Effector memory CD8-positive, alpha-beta T cell (primary cell): ENCODE measurements at places on chromosomes 6 and 20.

GRCh38 chr6:107334026-107334425 is 125.3 kb downstream of the PDSS2 start:
- DNase-seq, result no peak

DNA sequence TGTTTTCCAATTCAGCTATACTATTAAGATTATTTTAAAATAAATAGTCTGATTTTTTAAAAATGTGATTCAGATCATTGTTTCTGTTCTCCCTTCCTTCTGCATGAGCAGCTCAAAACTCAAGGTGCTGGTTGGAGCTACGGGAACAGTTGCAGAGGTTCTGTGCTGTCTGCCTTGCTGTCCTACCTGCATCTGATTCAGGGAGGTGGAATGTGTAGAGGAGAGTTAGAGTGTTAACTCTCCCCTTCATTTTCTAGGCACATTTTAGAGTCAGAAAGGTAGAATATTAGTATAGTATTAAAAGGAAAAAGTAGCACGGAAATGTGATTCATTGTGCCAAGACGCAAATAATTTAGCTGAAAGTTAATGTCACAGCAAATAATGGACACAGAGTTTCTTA is 188.1 kb upstream of the SLC35B3 start:
- no peak for DNase-seq

DNA sequence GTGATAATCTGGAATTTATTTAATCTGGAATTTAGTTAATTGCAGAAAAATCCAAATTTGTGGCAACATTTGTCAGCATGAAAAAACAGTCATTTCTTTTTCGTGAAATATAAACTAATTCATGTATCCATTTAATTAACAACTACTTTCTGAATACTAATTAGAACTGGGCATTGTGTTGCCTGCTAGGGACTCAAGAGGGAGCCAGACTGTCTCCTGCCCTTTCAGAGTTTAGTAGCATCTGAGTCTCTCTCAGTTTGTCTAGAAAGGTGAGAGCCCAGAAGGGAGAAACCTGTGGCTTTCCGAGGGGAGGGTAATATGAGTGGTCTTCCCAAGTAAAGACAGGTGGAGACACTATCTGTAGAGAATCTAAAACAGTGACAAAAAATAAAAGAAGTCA is 210.9 kb upstream of the HDDC2 start:
- no peak for DNase-seq

GRCh38 chr6:35954333-35954732 is 33.4 kb upstream of the SRPK1 start:
- no peak for DNase-seq

GRCh38 chr20:37882961-37883712 is 19.8 kb upstream of the VSTM2L start:
- no peak for DNase-seq

DNA sequence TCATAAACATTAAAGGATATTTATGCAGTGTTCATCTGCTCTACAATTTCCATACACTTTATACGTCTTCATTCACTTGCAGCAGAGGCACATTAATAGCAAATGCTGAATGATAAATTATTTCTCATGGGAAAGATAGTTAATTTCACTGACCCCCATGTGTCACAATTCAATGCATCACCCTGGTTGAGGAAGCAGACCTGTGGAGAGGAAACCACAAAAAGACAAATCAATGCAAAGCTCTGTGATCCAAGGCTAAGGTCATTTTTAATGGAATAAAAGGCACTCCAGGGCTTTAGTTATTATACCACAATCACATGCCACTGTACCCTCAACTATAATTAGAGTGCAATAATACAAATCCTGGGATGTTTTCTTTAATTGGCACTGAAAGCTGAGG is 40.3 kb upstream of the TENT5A start:
- no peak for DNase-seq

- DNase-seq, result no peak
These were observed 15.5 kb upstream of the BCAS1 start for GRCh38 chr20:54085910-54086309.

- DNase-seq, result no peak
These were observed 98.8 kb upstream of the NXT1 start for GRCh38 chr20:23251779-23252178.

GRCh38 chr6:106882601-106883518 is 91.7 kb downstream of the CD24 start:
- DNase-seq, result no peak

DNA sequence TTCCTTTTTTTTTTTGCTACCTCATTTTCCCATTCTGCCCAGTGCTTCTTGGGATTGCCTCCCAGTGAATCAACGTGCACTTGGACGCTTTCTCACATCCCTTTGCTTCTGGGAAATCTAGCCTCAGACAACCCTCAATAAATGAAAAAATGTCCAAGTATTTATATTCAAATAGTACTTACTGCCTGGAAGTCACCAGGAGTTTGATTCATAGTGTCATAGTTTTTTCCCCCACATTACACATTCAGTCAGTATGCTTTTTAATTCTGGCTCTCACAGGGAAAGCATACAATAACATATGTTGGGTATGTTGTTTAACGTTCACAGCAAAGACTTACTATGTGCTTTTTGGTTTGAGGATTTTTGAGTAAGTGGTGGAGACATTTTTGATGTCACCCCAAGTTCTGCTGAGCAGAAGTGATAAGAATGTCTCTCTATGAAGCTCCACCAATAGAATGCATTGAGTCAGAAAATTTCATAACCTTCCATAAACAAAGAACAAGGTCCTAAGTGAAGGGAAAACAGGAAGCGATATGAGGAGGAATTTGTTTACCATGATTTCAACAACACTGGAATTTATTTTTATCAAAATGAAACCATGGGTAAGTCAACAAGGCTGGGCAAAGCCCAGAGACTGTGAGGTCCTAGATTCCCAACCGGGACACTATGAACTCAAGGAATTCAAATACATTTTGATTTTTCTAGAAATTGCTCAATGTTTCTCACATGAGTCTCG is 301.2 kb upstream of the BMP2 start:
- no peak for DNase-seq

- DNase-seq, result no peak
These were observed 149.9 kb downstream of the RPS12 start for GRCh38 chr6:132964101-132964867.

DNA sequence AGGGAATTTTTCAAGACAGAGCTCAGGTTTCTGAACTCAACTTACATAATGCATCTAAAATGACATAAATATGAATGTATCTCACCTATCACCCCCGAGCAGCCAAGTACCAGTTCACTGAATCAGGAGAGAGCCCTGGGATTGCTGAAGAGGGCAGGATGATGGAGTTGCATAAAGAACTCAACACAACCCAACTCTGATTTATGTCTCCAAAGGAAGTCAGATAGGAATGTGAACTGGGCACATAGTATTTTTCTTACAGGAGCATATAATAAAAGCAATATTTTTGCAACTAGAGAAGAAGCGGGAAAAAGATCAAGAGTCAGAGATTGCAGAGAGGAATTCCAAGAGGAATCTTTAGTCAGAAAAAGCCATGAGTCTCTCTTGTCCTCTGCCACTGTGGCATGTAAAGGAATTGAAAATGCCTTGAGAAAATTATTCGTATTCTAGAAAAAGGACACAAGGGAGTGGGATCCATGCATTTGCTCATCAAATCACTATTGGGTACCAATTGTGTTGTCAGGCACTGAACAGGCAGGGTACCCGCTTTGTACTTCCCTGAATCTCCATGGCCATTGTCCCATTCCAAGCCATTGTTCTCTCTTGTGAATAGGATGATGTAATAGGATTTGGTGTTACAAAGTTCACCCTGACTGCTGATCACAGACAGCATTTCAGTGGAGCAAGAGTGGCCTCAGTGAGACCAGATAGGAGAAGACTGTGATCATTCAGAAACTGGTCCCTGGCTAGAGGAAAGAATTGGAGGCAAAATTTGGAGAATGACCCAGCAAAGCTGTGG is 16.3 kb downstream of the RIN2 start:
- no peak for DNase-seq

DNA sequence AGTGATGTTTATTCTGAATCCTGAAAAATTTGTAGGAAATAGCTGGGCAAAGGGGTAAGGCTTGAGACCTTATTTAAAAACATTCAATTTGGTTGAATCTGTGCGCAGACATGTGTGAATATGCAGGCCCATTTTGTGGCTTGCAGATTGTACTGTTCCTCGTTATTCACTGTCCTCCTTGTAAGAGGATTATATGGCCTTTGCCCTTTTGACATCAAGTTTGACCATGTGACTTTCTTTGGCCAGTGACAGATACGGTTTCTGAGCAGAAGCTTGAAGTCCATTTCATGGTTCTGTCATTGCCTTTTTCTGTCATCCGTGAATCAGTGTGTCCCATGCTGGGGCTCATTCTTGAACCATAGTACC is 13.4 kb downstream of the AFDN start:
- DNase-seq, result no peak

DNA sequence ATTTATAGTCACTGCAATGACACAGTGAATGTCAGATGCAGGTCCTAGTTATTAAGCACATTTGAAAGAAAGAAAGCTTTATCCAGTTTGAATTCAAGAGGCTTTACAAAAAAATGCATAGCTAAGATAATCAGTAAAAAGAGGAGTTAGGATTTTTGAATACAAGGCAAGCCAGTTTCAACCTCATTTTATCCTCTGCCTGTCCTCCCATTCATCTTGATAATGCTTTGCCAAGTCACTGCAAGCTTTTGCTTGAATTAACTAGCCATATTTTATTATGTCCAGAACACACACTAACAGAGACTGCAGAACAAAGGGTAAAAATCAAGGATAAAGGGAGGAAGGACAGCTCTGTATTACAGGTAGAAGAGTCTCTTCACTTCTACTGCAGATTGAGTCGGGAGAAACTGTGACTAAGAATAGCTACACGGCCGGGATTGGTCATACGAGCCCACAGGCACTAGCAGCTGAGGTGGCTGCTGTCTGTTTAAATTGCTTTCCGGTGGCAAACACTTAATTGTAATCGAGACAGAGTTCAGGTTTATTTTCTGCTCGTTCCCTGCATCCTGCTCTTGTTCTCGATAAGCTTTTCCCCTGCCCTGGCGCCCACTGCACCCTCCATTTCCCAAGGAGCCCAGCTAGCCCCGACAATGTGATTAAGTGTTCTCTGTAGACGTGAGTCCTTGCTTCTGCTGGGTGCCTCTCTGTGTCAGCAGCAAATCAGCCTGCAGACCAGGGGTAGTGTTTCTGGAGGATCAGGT is 30.5 kb upstream of the AKAP12 start:
- DNase-seq, result no peak

- DNase-seq, result no peak
These were observed 9.4 kb upstream of the ARMC12 start for GRCh38 chr6:35727231-35727934.

- DNase-seq, result no peak
These were observed 48.8 kb downstream of the RNF24 start for GRCh38 chr20:3966571-3966970.
